ENCODE measurements at places on chromosomes 5 and 9. TPM values are rescaled to one million over a fixed set of nuclear protein-coding genes. Genes with fewer than 3 reads are reported as not detected.

The LHX2 gene
- 4.2 TPM for total RNA-seq

The LHX6 gene
- total RNA-seq: 5.4 TPM

The PELO gene
- total RNA-seq: 23.8 TPM

The ZFP37 gene
- 8.9 TPM for total RNA-seq

The AHRR gene
- 8.2 TPM for total RNA-seq

The ALDH1A1 gene
- total RNA-seq: 62.8 TPM

The BRINP1 gene
- total RNA-seq: 0.31 TPM

The SLC36A2 gene
- total RNA-seq: 3.1 TPM

The PCDHB12 gene
- 4.8 TPM for total RNA-seq

The FOXD4L6 gene
- not detected for total RNA-seq

The CDH9 gene
- total RNA-seq: not detected

The IFNB1 gene
- total RNA-seq: not detected

The PCDHGA5 gene
- total RNA-seq: 6.1 TPM

GRCh38 chr5:96703995-96704394, 41.8 kb downstream of the CAST start:
- DNase-seq: no peak

GRCh38 chr5:34842554-34842953, 3.6 kb downstream of the TTC23L start:
- DNase-seq: no peak

- DNase-seq: peak; percentile 86
Measured at GRCh38 chr9:34363619-34364351, 12.9 kb downstream of the MYORG start.

- DNase-seq: no peak
Measured at GRCh38 chr9:135567311-135567710, 5.8 kb downstream of the PAEP start.

DNA sequence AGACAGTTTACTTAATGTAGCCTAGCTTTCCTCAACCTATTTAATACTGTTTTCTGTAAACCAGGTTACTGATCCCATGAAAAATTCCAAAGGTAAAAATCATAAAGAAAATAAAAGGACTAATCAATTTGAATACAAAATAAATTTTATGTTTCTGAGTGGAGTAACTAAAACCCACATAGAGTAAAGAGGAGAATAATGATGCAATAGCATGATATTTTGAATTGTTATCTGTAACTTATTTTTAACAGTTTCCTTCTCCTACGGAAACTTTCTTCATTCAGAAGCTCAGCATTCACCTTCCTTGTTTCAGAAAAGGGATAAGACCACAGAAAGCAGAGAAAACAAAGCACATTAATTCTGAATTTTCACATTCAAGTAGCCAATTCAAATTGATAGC, 320.6 kb upstream of the NUDT12 start:
- no peak for DNase-seq

DNA sequence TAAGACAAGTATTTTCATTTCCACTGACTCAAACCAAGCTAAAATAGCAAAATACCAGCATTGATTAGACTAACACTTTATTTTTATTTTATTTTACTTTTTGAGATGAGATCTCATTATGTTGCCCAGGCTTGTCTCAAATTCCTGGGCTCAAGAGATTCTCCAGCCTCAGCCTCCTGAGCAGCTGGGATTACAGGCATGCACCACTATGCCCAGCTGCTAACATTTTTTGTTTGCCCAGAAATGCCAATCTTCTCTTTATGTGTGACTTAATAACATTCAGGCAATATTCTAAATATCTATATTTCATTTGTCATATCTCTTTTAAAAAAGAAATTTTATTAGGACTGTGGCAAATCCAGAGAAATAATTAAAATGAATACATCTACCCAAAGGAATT, 55.0 kb downstream of the OXCT1 start:
- DNase-seq: peak; percentile 24

DNA sequence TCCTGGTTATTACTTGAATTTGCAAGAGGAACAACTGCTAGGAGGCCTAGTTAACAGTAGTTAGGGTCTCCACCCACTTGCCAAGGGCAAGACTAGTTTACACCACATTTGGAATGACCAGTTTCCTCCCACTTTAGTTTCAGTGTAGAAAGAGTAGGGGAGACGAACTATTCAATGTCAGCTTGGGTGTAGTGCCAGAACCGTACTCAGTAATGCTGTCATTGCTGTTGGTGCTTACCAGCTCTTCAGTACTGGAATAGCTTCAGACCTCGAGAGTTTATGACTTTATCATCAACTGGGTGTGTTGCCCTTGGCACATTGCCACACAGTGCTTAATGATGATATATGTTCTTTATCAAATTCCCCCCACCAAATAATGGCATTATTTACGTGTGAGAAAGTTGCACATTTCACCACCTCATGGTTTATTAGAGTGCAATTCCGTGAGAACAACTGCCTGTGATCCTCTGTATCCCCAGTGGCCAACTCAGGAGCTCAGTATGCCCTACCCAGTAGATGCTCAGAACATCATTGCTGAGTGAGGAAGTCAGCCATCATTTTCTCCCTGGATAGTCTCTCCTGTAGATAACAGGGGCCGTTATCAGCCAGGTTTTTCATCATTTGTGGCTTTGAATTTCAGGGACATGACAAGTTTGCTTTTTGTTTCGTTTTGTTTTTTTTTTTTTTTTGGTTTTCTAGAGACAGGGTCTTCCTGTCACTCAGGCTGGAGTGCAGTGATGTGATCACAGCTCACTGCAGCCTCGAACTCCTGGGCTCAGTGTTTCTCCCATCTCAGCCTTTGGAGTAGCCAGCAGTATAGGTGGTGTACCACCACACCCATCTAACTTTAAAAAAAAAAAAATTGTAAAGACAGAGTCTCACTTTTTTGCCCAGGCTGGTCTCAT, 67.3 kb downstream of the DOCK8 start:
- no peak for DNase-seq

DNA sequence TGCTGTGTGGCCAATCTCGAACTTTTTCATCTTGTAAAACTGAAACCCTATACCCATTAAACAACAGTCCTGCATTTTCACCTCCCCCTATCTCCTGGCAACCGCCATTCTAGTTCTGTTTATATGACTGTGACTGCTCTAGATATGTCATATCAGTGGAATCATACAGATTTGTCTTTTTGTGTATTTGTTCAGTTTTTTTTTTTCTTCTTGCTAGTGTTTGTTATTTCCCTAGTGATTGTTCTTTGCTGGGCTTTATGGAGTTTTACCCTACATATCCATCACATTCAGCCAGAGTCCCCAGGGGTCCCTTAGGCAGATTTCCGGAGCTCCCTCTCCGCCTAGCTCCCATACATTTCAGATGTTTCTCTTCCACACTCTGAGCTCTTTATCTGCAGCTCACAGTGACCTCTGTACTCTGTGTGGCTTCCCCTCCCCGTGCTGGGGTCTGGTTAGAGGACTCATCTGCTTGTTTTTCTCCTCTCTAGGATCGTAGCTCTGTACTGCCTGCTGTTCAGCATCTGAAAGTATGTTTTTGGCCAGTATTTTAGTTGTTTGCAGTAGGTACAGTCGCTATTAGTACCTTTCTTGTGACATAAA, 25.1 kb upstream of the CARTPT start:
- DNase-seq: no peak

GRCh38 chr5:111865356-111865755, 108.4 kb upstream of the NREP start:
- no peak for DNase-seq

DNA sequence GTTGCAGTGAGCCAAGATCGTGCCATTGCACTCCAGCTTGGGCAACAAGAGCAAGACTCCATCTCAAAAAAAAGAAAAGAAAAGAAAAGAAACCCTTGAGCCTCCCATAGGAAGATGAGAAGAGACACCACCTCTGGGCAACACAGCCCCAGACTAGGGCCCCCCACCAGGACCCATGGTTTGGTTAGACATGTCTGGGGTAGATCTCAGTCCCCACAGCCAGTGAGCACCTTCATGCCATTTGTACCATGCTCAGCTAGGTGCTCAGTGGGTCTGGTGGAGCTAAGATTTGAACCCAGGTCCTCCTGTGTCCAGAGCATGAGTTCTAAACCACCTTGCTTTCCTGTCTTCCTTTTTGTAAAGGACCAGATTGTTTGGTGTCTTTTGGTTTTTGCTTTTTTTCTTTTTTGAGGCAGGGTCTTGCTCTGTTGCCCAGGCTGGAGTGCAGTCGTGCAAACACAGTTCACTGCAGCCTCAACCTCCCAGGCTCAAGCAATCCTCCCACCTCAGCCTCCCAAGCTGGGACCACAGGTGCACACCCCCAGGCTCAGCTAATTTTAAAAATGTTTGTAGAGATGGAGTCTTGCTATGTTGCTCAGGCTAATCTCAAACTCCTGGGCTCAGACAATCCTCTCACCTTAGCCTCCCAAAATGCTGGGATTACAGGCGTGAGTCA, 11.7 kb downstream of the OLFML2A start:
- no peak for DNase-seq

DNA sequence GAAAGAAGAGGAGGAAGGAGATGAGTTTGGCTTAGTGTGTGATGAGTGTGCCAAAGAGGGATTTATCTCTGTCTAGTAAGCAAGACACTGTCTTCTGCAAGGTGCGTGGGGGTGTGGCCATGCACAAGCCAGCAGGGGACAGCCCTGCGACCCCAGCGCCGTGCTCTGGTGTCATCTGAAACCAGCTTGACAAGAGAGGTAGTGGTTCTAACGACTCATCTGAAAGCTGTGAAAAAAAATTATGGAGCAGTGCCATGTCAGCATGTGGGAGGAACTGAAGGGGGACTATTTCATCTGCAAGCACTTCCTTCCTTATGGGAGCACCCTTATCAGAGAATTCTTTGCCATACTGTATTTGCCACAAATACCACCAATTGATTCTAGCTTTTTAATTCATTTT, 398.6 kb downstream of the PSAT1 start:
- no peak for DNase-seq

DNA sequence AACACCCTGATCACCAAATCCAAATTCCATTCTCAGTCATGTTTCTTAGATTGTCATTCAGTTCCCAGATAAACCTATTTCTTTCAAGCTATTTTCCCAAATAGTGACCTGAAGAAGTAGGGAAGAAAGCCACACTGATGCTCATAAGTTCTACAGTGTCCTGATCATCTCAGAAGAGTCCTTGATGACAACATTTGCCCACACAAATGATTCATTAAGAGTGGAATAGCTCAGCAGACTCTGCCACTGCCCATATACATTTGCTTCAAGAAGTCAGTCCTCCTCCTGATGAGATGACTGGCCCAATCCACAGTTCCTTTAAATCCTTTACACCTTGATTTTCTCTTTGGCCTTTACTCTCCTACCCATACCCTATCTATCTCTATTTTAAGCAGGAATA, 283.7 kb upstream of the NR4A3 start:
- DNase-seq: no peak

DNA sequence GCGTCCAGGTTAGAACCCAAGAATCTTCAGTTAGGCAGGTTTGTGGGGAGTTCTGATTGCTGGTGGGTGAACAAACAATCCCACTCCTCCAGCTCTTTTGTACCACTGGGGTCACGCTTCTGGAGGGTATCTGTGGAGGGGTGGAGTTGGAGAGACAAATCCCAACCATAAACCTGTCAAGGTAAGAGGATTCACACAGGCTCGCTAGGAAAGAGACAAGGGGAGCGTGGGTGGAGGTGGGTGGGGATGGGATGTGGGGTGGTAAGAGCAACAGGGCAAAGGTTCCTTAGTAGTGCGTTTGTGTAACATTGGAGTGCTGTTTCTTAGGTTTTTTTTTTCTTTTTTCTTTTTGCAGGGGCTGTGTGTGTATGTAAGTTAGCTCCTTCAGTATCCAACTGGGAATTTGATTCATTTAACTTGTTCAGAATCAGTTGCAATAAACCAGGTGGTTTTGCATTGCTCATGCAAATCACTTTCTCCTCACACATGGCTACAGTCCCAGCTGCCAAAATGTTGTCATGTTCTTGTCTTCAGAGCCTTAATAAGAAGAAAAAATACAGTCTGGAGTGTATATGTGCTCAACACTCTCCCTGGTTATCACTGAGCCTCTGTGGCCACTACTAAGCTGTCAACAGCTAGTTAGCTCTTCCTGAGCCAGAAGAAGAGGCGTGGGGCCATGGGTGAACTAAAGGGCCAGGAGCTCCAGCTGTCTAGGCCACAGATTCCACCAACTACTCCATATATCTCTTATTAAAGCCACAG, 164.0 kb upstream of the RAD23B start:
- peak; percentile 66 for DNase-seq

DNA sequence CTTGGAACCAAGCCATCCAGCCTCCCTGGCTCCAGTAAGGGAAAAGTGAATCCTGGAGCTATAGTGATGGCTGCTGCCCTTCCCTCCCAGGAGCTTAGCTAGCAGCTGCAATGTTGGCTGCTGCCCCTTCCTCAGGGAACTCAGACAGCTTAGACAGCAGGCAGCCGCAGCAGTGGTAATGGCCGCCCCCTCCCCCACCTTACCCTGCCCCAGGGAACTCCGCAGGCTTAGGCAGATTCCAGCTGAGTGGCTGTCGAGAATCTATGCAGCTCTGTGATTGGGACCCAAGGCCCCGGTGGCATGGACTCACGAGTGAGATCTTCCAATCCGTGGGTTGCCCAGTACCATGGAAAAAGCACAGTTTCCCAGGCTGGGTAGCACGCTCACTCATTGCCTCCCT, 378.6 kb downstream of the NNT start:
- DNase-seq: no peak

DNA sequence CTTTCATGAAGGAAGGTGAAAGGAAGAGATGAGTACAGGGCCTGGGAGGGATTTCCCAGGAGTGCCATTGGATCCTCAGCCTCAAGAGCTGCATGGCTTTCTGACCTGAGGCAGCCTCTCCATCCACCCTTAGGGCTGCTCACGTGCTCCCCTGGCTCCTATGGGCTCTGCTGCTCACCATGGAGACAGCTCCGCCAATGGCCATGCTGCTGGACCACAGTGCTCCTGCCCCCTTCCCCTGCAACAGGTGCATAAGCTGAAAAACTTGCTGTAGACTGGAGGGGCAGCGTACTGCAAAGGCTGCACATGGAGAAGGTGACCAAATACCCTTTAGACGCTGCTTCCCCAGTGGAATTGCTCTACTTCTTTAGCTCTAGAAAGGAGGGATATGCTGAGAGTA, 112.7 kb upstream of the PANK3 start:
- DNase-seq: no peak

DNA sequence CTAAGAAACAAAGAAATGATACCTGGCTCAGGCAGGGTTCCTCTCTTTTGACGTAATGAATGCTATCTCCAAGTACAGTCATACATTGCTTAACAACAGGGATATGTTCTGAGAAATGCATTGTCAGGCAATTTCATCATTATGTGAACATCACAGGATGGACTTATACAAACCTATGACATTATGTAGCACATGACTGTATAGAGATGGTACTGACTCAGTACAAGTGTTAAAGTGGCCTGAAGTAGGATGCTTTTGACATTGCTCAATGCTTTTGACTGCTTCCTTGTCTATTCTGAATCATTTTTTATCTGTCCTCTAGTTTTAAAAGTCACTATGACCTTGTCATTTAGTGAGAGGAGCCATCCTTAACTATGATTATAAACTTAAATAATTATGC, 147.6 kb downstream of the NR2F1-AS1 start:
- no peak for DNase-seq

GRCh38 chr5:35990520-35990919, 670 bp downstream of the UGT3A1 start:
- peak; percentile 25 for DNase-seq

- no peak for DNase-seq
Measured at GRCh38 chr9:137354153-137354844, 52.2 kb upstream of the NRARP start.

Data from tongue (tissue), 3 donors.